ENCODE measurements at places on chromosomes 6 and 20. TPM values are rescaled to one million over a fixed set of nuclear protein-coding genes. Genes with fewer than 3 reads are reported as not detected.

DNA sequence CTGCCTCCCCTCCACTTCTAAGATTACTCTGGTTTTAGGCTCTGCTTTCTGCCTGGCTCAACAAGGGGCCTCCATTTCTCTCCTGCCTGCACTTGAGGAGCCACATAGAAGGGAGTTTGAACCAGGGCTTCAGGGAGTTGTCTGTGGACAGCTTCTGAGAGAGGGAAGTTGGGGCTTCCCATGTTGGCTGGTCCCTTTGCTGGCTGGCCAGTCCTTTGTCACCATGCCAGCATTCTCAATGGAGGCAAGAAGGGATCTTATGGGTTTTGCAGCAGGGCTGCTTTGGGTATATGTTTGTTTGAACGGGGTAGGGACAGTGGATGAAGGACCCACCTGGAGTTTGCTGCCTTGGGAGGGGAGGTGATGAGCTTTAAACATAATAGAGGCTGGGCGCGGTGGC, 124.9 kb downstream of the CARMIL1 start:
- peaks cover 47% of the 10 kb centered on the region for H3K4me1 ChIP-seq
- H3K36me3 ChIP-seq: no peaks in the 10 kb centered on the region
- H3K4me3 ChIP-seq: no peak overlapping the region
- DNase-seq: no peak

DNA sequence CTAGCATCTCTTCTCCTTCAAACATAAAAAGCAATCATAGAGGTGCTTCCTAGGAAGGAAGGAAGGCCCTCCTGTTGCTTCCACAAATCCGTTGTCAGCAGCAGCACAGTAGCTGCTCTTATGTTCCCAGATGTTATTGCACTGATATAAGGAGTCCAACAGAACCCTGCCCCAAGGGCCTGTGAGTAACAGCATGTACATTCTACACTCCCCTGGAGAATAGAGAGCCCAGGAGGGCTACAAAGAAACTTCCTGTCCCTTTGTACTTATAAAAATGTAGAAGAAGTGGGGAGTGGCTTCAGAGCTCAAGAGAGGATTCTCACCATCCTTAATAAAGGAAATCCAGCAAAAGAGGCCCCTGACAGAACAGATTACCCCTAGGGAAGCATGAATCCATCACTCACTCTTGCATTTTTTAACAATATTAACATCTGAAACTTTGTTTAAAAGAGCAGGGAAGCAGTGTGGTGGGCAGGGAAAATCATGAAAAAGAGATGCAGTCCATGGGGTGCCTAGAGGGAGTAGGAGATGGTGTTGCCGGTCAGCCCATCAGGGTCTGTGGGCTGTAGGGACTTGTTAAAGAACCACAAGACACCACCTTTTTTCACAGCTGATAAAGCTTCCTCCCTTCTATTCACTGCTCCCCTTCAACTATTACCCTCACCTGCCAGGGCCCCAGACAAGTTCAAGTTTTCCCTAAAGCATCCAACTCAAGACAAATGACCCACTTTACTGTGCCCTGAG, 104.5 kb upstream of the ADGRF1 start:
- H3K4me1 ChIP-seq: no peaks in the 10 kb centered on the region
- no peak overlapping the region for H3K4me3 ChIP-seq
- H3K27ac ChIP-seq: no peak overlapping the region
- DNase-seq: no peak
- no peaks in the 10 kb centered on the region for H3K27me3 ChIP-seq

DNA sequence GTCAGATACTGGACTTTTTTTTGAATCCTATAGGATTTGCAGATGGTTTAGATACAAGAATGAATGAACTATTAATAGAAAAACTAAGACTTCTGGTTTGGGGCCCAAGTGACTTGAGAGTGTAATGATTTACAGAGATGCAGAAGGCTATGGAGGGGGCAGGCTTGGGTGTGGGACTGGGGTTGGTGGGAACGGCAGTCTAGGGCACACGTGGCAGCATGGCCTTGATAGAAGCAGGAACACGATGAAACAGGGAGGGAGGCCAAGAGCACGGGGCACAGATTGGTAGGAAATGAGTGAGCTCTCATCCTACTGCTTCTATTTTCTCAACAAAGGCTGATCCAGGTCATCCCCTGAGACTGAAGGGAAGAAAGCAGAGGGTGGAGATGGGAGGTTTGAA, 3.4 kb upstream of the UST start:
- peaks cover 3% of the 10 kb centered on the region for H3K4me1 ChIP-seq
- no peaks in the 10 kb centered on the region for H3K36me3 ChIP-seq
- H3K27me3 ChIP-seq: no peaks in the 10 kb centered on the region
- no peak overlapping the region for H3K27ac ChIP-seq
- DNase-seq: no peak

DNA sequence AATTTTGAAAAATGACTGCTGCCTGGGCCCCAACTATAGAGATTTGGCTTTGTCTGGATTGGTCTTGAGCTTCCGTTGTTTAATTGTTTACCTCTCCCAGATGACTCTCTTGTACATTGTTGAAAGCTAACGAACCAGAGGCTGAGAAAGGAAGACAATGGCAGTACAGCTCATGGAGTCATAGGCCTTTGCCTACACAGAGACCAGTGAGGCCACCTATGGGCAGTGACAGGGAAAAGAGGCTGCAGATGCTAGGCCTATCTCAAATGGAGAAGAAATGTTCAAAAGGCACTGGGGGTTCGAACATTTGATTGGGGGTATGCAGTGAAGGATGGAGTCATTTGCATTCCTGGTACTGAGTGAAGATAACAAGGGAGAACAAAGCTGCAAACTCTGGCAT, 29.1 kb downstream of the OPN5 start:
- H3K36me3 ChIP-seq: no peaks in the 10 kb centered on the region
- no peak overlapping the region for H3K4me3 ChIP-seq
- H3K27me3 ChIP-seq: no peaks in the 10 kb centered on the region
- DNase-seq: no peak
- no peak overlapping the region for H3K27ac ChIP-seq

GRCh38 chr6:160356074-160356744, 8.0 kb downstream of the SLC22A3 start:
- no peaks in the 10 kb centered on the region for H3K27me3 ChIP-seq
- peak overlapping the region; percentile 5 for H3K4me3 ChIP-seq
- no peaks in the 10 kb centered on the region for H3K36me3 ChIP-seq

DNA sequence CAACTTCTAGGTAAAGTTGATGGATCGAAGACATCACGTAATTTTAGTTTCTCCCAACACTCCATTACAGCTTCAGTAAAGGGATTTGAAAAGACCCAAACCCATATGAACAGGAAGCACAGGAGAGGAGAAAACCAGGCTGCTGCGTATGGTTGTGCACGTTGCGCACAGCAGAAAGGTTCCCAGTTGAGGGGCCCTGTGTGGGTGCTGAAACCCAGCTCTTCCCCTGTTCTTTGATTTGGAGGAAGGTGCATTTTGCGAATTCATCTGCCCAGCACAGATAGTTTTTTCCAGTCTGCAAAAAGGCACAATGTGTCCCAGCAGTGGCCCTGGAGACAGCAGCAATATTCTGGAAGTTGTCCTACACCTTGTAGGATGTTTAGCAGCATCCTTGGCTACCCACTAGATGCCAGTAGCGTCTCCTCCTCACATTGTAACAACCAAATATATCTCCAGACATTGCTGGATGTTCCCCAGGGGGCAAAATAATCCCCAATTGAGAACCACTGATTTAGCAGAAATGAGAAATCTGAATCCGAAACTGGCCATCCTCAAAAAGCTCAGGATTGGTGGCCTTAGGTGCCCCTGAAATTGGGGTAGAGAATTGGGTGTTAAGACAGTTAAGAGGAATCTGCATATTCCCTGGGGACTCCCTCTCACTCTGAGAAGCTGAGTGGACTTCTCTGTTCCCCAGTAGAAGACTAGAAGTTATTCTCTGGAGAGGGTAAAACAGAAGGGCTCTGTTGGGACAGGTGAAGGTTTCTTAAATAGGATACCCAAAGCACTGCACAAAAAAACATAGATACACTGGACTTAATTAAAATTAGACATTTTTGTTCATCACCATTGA, 12.2 kb downstream of the SUN5 start:
- no peak overlapping the region for H3K27ac ChIP-seq
- H3K4me3 ChIP-seq: no peak overlapping the region
- no peak for DNase-seq

DNA sequence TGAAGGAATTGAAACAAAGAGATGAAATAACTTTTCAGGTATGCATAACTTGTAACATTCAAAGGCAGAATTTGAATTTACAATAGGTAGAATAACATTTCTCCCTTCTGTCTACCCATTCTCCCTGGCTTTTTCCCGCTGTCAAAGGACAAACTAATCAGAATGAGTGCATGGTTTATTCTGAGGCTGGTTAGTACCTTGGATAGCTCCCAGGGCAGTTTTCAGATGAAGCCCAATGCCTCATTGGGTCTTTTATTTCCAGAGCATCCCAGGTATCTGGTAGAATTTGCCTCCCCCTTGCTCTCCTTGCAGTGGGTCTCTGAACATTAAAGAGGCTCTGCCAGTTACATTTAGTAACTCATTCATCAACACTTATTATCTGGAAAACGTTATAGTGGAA, 665.5 kb downstream of the BCKDHB start:
- no peak overlapping the region for H3K4me3 ChIP-seq
- H3K4me1 ChIP-seq: no peaks in the 10 kb centered on the region
- H3K27me3 ChIP-seq: no peaks in the 10 kb centered on the region
- H3K27ac ChIP-seq: no peak overlapping the region
- DNase-seq: no peak

DNA sequence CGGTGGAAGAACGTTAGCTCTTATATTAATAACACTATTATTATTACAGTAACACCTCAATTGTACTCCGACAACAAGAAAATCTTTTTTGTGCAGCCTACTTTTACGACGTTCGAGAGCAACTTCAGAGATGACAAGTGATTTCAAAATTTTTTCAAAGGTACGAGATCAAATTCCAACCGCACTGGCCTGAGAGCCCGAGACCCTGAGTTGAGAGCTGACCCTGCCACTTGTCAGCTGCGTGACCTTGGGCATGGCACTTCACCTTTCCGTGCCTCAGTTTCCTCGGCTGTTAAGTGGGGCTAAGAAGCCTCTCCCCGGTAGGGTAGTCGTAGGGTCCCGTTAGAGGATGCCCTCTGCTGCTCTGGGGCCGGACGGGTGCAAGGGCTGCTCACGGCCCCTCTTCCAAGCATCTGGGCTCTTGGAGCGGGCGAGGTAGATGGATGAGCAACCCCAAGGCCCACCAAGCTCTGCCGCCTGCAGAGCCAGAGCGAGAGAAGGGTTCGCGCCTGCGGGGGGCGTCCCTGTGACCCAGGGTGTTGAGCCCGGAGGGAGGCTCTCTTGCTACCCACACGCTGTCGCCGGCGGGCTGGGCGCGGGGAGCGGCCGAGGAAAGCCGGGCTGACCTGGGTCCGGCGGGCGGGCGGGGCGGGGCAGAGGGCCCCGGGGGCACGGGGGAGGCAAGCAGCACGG, 510 bp downstream of the NDRG3 start:
- no peak for DNase-seq
- no peaks in the 10 kb centered on the region for H3K27me3 ChIP-seq
- H3K27ac ChIP-seq: peak overlapping the region; percentile 91
- H3K4me3 ChIP-seq: peak overlapping the region; percentile 99

DNA sequence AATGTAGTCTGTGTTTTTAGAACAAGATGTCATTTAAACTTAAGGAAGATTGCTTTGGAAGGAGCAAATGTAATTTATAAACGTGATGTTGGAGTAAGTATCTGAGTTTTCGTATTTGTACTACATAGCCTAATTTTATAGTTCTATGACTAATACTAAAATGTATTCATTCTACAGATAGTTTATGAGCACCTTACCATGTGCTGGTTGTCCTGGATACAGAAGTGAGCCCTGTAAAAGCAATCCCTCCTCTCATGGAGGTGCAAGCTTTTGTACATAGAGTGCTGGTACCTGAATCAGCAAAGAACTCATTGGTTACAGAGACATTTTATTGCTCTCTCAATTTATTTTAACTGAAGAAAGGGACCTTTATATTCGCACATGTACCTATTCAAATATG, 27.1 kb downstream of the TBPL1 start:
- no peak overlapping the region for H3K4me3 ChIP-seq
- H3K27me3 ChIP-seq: no peaks in the 10 kb centered on the region
- H3K4me1 ChIP-seq: peaks cover 23% of the 10 kb centered on the region
- peaks cover 3% of the 10 kb centered on the region for H3K36me3 ChIP-seq
- no peak for DNase-seq

DNA sequence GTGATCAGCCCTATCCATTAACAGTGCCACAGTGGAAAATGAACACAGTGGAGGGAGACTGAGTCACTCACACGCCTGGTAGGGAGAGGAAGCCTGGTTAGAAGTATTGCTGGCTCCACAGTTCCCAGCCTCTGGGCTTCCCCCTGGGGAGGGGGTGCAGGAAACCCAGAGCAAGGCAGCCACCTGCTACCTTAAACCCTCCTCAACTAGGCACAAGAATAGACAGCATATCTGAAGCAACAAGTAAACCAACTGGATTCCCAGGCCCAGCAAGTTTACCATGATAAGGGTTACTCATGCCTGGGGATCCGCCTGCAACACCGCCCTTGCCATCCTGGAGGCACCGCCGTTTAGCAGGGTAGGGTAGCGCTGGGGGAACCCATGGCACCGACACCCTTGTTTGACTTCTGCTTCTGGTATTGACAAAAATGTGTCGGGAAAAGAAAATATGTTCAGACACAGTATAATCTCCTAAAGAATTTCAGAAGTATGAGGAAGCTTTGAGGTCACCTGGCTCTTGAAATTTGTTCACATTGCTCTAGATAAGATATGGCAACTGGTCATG, 38.3 kb downstream of the SLC22A23 start:
- H3K36me3 ChIP-seq: no peaks in the 10 kb centered on the region
- H3K27ac ChIP-seq: no peak overlapping the region
- H3K27me3 ChIP-seq: no peaks in the 10 kb centered on the region
- DNase-seq: no peak
- H3K4me3 ChIP-seq: no peak overlapping the region
- no peaks in the 10 kb centered on the region for H3K4me1 ChIP-seq

- H3K4me1 ChIP-seq: no peaks in the 10 kb centered on the region
- no peaks in the 10 kb centered on the region for H3K27me3 ChIP-seq
- no peak for DNase-seq
Observed at GRCh38 chr6:93787841-93788240, 368.5 kb upstream of the EPHA7 start.

DNA sequence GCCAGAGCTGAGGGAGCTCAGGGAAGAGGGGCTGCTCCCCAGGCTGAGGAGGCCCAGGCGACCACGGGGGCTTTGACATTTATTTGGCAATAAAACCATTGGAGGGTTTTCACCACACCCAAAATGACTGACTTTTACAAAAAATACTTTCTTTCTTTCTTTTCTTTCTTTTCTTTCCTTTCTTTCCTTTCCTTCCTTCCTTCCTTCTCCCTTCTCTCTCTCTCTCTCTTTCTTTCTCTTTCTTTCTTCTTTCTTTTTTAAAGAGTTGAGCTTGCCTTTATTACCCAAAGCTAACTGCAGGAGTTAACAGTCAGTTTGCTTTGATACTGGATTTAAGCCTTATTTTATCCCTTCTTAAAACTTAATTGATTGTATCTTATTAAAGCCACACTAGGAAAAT, 17.2 kb downstream of the SNX9 start:
- no peak overlapping the region for H3K4me3 ChIP-seq
- H3K27ac ChIP-seq: no peak overlapping the region
- peaks cover 75% of the 10 kb centered on the region for H3K4me1 ChIP-seq
- no peaks in the 10 kb centered on the region for H3K27me3 ChIP-seq

- H3K36me3 ChIP-seq: no peaks in the 10 kb centered on the region
- H3K27me3 ChIP-seq: no peaks in the 10 kb centered on the region
- no peaks in the 10 kb centered on the region for H3K4me1 ChIP-seq
- no peak for DNase-seq
Observed at GRCh38 chr6:169738204-169738975, 13.0 kb downstream of the DYNLT2 start.

- no peak overlapping the region for H3K27ac ChIP-seq
- H3K4me1 ChIP-seq: peaks cover 16% of the 10 kb centered on the region
- no peak overlapping the region for H3K4me3 ChIP-seq
Observed at GRCh38 chr6:14277405-14277930, 159.9 kb downstream of the CD83 start.

The ARMC12 gene
- total RNA-seq: not detected

The CAPN11 gene
- not detected for total RNA-seq

The MARCKS gene
- 34.3 TPM for total RNA-seq

The FRK gene
- 16.0 TPM for total RNA-seq
